ENCODE measurements at places on chromosomes 2 and 18.

DNA sequence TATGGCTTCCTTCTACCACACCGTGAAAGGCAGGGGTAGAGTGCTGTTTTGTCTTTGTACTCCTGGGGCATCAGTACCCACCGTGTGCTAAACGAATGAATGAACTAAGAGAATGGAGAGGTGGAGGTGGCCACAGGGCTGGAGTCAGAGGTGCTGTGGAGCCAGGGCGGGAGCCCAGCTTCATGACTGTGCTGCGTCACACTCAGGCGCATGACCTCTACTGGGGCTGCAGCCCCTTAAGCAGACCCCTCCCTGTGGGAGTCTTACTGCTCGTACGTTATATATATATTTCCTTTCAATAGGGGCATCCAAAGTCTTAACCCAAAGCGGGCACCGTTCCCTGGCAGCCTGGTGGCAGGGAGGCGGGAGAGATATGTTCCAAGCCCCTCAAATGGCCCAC is 18.0 kb upstream of the LBH start:
- DNase-seq = peak; percentile 4

DNA sequence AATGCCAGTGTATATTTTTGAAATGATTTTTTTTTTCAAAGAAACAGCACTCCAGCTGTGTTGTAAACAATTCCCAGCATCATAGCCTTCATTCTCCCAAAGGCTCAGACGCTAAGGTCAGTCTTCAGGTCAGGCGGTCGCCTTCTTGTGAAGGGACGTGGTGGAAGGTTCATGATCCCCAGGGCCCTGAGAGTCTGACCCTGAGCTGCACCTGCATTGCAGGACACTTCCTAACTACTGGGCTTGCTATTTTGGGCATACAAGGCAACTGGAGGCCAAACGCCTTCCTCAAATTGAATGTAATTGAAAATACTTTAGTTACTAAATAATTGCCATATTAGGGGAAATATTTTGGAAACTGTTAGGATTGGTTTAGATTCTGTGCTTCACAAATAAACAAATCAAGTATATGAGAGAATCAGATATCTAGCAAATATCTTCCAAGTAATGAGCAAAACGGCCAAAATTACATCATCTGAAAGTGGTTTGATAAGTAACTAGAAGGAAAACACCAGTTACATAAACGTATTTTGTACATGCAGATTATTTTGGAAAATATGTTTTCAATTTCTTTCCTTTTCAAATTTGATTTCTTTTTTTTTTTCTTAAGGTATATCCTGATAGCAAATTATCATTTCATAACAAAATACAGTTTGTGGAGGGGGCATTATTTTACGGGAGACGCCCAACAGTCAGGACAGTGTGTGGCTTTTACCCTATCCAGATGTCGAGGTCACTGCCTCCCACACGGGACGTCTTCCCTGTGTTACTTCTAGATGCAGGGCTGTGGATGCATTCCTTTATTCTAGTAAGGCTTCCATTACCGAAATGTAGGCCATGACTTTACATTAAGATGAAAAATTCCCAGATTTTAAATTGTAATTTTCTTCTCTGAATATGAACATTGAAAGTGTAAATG is 136.0 kb downstream of the ATP9B start:
- DNase-seq = no peak

GRCh38 chr18:25455159-25455558 is 103.2 kb upstream of the ZNF521 start:
- no peak for DNase-seq

- no peak for DNase-seq
Measured at GRCh38 chr18:46324087-46324955, 220.1 kb downstream of the HAUS1 start.

- no peak for DNase-seq
Measured at GRCh38 chr18:44884431-44884830, 203.7 kb downstream of the SETBP1 start.

GRCh38 chr2:239765911-239766310 is 259.2 kb downstream of the NDUFA10 start:
- DNase-seq = no peak

DNA sequence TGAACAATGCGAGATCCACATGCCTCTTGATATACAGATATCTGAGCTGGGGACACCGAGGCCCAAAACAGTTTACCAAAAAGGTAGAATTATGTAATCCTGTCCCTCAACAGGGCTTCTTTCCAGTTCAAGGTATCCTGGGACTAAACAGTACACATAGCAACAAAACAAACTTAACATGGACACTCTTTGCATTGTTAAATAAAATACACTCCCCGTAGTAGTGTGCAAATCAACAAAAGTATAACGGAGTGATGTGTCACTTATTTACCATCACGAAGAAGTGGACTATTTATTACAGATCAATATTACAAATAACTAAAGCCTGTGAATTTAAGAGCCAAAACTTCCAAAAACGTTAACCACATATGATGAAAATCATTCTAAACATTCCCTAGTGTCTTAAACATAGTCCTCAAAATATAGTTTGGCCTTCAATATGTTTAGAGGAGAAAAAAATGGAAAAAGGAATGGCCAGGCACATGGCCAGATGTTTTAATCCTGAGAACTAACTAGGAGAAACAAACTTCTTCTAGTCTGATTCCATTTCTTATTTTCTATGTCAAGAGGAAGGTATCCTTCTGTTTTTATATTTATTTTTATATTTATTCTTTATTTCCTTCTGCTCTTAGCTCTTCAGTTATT is 377.5 kb downstream of the OSR1 start:
- no peak for DNase-seq

- DNase-seq = no peak
Measured at GRCh38 chr18:54411781-54412180, 54.1 kb downstream of the C18orf54 start.

DNA sequence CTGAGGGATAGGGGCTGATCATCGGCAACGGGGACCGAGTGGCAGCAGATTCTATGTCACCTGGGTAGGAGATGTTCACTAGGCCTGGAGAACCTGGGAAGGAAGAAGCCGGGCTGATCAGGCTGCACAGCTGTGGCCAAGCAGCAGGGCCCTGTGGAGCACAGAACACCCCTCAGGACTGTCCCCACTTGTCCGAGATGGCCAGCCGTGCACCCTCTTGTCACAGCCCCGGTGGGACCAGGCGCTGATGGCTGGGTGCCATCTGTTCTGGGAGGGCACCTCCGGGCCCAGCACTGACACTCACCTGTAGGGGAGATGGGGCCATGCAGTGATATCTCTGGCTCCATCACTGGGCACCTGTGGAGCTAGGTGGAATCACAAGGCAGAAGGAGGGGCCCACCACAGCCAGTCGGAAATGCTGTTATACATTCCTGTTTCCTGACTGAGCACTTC is 217.9 kb upstream of the RAB6C start:
- DNase-seq = no peak

- no peak for DNase-seq
Measured at GRCh38 chr2:235897992-235898391, 270.2 kb downstream of the GBX2 start.

DNA sequence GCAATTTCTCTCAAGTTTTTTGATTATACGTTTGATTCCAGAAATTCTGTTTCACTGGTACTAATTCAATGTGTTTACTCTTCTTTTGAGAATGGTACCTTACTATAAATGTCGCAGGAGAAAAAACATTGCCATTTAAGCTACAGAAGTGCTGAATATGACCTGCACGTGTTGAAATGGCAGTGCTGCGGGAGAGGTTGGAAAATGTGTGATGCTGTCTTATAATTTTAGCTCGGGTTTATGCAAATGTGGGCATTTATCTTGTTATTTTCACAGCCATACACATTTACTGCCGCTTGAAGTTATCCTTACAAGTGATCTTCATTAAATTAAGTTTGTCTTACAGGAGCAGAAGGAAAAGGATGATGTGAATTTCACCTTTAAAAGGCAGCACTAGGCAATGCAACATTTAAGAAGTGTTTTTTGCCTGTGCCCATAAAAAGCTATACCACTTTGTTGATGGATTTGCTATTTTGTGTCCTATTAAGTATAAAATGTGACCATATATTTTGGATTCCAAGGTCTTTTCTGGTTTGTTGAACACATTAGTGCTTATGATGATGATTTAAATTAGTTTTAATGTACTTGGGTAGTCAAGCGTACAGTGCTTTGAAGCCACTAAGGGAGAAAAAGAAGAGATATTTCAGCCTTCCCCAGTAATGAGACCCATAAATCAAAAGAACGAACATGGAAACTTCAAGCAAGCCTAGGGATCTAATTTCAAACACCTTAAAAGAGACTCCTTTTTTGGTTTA is 112.1 kb downstream of the LTBP1 start:
- DNase-seq = no peak

DNA sequence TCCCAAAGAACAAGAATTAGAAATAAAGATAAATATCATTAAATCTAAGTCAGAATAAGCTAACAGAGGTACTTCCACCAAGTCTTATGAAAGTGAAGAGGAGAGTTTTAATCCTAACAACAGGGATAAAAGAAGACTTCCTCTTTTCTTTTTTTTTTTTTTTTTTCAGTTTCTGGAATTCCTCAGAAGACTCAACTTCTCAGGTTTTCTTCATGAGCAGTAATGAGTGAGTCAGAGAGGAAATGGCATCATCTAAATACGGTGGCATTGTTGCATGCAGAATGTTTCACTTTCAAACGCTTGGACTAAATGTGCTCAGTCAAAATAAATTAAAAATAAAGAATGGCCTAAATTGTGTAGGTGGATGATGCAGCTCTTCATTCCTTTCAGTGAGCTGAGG is 45.6 kb upstream of the ARHGAP15 start:
- no peak for DNase-seq

- no peak for DNase-seq
Measured at GRCh38 chr2:204343685-204344084, 201.6 kb upstream of the PARD3B start.

GRCh38 chr2:108615480-108616090 is 81.3 kb downstream of the LIMS1 start:
- no peak for DNase-seq

DNA sequence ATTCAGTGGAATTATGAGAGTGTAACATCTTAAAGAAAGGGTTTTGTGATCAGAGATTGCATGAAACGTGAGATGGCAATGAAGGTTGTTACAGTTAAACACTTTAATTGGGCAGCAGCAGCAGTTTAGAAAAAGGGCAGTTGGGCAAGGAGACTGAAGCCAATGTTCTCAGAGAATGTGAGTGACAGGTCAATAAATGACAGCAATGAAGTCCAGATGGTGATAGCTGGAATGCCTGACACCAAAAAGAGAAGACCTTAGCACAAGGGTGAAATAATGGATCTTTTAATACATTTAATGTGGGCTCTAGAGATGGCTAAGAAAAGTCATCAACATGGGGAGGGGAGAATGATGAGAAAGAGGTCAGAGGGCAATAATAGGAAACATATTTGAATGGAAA is 89.4 kb upstream of the CDH7 start:
- no peak for DNase-seq

- DNase-seq = no peak
Measured at GRCh38 chr2:46615986-46616485, 136.7 kb downstream of the TMEM247 start.

GRCh38 chr2:173874894-173875237 is 90.3 kb downstream of the SP3 start:
- no peak for DNase-seq

DNA sequence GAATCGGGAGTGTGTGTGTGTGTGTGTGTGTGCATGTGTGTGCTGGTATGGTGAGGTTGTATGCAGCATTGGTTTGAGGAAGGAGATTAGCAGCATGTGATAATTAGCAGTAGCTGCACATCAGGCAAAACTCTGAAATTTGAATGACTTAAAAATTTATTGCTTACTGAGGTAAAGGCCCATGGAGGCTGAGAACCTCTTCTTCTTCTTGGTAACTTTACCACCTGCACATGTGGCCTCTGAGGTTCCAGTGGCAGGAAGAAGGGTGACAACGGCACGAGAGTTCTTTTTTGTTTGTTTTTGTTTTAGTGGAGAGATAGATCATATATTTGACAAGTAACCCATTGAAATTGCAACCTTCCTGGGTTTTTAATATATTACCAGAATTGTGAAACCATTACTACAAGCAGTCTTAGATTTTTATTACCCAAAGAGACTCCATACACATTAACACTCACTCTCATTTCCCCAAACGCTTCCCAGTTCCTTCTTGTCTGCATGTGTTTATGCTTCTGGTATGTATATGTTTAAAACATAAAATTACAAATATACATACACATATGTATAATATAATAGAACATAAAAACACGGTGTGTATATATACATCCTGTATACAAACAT is 292.1 kb downstream of the PTGR3 start:
- DNase-seq = no peak

GRCh38 chr18:34872066-34872465 is 162.0 kb downstream of the DTNA start:
- no peak for DNase-seq

DNA sequence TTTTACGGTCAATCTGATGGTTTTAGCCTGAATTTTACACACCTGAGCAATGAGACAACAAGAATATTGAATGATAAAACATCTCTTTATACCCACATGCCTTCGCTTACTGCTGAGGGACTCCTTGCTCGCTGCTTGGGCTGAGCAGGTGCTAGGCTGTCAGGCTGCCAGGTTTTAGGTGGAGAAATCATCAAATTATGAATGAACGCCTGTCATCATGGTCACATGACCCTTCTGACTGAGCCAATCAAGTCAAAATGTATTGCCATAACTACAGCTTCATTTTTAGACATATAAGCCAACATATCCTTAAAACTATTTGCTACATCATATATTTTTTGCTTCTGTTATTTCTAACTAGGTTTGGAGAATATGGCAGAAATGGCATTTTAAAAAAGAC is 274.0 kb downstream of the LNPK start:
- no peak for DNase-seq

- no peak for DNase-seq
Measured at GRCh38 chr2:109395494-109396201, 218.1 kb downstream of the SEPTIN10 start.

- DNase-seq = no peak
Measured at GRCh38 chr2:60311524-60311923, 241.9 kb downstream of the BCL11A start.

GRCh38 chr2:28993206-28993960 is 12.3 kb downstream of the TOGARAM2 start:
- DNase-seq = no peak

DNA sequence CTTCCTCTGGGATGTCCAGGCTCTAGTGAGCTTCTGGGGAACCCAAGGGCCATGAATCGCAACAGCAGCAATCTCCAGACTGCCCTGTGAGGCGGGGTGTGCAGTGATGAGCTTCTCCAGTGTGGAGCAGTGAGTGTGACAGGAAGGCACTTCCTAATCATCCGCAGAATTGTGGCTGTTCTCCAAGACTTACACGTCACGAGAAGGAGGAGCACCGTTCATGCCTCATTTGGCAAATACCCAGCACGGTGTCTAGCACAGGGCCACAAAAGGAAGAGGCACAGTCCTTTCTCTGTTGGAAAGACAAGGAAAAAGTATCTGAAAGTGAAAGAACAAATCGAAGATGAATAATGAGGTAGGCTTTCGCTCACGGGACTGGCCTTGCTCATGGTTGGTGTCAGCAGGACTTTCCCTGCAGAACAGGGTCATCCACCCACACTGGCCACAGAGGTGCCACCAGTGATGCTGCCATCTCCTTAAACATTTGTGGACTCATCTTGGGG is 125.1 kb upstream of the HAAO start:
- no peak for DNase-seq
